Mucosa of gallbladder (tissue), 1 donor: ENCODE measurements at places on chromosomes 5 and 9. TPM values are rescaled to one million over a fixed set of nuclear protein-coding genes. Genes with fewer than 3 reads are reported as not detected.

Gene NAA35
- total RNA-seq: 19.1 TPM

Gene KDM3B
- 65.8 TPM for total RNA-seq

Gene SPARC
- total RNA-seq: 985 TPM

GRCh38 chr5:6762116-6762515 is 48.9 kb downstream of the TENT4A start:
- DNase-seq: no peak

DNA sequence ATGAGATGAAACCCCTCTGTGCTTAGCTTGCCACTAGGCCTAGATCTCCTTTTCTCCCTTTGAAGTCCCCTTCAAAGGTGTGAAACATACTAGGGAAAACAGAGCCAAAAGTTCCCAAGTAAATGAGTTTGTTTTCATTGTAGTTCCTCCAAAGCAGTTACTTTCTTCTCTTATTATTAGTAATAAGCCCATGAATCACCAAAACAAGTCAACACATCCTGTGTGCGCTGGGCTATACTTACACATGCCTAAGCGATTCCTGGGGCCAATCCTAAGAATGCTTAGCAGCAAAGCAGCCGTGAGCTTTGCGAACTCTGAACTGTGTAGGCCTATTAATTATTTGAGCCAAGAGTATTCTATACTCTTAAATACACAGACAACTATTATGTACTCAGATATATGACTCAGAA is 7.6 kb downstream of the ENC1 start:
- DNase-seq: no peak

GRCh38 chr5:102231693-102232619 is 64.1 kb downstream of the SLCO4C1 start:
- DNase-seq: no peak

GRCh38 chr5:11248966-11249365 is 487.9 kb upstream of the DAP start:
- no peak for DNase-seq

- no peak for DNase-seq
Observed at GRCh38 chr9:15722888-15723287, 170.0 kb downstream of the CCDC171 start.

DNA sequence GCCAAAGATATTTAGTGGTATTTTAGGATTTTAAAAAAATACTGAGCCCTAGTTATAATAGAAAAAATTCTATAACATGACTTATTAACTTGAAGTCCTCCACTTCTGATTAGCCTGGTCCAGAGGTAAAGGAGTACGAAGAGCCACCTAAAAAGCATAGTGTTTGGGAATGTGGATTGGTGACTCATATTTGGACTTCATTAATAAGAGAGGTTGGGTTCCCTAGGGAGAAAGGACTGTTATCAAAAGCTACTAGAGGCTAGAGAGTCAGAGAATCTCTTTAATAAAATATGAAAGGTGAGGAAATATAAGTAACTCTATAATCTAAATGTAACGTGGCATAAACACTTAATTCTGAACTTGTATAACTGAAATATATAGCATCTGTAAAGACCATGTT is 180.7 kb upstream of the TARS1 start:
- no peak for DNase-seq

DNA sequence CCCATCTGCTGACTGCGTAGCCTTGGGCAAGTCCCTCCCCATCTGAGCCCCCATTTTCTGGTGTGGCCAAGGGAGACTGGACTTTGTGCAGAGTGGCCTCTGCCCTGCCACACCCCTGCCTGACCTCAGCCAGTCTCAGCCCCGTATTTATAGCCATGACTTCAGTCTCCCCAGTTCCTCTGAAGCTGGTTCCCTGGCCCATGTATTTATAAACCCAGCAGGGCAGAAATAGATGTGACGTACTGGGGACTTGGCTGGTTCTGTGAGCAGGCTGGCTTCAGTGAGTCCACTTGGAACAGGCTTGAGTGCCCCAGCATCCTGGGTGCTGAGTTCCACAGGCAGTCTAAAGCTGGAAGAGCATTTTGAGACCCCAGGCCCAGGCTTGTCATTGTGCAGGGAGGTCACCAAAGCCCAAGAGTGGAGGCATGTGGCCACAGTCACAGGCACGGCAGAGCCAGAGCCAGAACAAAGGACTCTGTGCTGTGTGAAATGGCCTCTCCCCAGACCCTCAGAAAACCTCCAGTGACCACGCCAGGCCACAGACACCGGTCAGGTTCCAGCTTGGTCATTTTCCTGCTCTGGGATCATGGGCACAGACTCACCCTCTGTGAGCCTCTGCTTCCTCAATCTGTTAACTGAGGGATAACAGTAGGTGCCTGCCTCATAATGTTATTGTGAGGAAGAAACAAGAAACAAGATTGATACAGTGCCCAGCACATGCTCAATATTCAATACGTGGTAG is 30.4 kb upstream of the SYNPO start:
- peak; percentile 70 for DNase-seq

GRCh38 chr5:10283927-10284635 is 23.6 kb downstream of the CMBL start:
- peak; percentile 88 for DNase-seq

DNA sequence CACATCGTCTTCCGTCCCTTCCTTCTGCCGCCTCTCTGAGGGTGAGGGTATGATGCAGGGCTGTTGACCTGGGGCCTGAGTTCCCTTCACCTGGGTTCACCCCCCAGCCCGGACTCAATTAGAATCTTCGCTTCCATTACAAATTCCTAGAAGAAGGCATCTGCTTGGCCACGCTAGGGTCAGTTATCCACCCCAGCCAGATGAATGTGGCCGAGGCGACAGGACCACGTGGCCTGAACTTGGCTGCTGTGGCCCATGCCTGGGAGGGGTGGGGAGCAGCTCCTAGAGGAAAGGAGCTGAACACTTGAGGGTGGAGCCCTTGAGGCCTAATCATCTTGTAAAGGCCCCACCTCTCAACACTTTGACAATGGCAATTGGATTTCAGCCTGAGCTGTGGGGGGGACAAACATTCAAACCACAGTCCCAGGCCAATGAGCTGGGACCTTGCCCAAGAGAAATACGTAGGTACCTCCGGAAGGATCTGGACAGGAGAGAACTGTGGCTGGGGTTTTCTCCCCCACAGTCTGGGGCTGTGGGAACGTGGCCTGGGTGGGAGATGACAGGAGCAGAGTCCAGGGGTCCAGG is 90.6 kb upstream of the ADAMTS2 start:
- no peak for DNase-seq

DNA sequence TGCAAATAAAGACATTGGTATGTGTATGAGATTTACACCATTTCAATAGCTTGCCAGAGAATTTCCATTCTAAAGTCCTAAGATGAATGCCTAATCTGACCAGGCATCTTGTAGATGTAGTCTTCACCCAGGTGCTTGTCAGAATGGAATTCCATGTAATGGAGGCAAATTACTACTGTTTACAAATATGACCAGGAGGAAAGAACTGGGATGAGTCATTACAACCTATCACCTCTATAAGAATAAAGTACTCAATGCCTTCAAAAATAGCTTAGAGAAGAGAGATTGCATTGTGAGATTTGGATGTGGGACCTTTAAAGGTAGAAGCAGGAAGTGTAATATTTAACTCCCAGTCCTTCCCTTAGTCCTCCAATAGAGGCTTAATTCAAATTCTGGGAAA is 507.0 kb upstream of the PTGER4 start:
- no peak for DNase-seq

DNA sequence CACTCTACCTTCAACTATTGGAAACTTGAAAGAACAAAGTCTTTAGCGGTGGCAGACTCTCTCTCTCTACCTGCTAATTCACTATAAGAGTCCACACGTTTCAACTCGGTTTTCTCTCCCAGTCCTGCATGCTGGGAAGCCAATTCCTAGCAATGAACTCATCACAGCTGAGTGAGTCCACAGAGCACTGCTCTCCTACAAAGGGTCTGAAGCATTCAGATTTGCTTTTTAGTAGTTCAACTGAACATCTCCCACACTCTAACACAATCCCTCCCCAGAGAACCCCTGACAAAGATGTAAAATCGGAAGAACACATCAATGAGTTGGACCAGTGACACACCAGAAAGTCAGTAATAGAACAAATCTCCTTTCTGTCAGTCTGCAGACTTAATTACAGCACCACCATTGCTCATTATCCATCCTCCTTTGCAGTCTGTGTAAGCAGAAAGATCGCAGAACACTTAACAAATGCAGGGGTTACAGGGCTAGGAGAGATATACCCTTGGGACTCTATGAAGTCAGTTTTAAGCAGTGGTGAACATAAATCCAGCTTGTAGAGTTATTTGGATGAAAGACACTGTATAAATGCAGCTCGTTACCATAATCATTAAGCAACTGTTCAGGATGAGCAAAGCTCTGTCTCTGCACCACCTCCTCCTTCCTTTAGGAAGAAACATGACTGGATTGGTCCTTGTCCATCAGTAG is 353.4 kb upstream of the GRIA1 start:
- no peak for DNase-seq

DNA sequence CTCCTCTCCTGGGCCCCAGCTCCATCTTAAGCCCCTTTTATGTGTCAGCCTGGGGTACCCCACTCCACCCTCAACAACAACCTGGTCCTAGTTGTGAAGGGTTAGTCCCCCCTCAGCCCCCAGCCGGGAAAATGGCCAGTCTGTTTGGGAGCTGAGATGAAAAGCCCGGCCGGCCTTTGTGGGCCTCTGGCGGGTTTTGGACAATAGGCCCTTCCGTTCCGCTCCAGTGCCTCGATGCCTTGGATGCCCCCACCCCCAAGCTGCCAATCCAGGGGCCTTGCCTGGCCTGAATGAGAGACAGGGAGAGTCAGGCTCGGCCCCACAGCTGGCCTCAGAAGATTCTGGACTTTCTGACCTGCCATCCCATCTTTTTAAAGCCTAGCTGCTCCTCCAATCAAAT is 9.2 kb downstream of the CNTFR start:
- DNase-seq: no peak

DNA sequence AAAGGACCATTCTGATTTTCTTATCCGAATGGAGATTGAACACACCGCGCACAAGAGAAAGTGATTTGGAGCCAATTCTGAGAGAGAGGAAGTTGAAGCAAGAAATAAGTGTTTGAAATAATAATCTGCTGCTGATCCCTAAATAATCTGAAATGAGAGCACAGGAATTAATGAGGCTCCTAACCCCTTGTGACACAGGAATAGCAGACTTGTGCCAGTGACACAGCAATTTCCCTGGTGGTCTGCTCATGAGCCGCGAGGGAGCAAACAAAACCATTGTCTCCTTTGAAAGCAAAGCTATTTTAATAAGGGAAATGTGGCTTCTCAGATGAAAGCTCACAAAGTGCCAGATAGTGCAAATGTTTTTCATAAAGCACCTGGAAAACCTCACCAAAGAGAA is 936.1 kb upstream of the WWC1 start:
- DNase-seq: no peak

GRCh38 chr5:90807496-90807895 is 248.9 kb downstream of the ADGRV1 start:
- DNase-seq: no peak

DNA sequence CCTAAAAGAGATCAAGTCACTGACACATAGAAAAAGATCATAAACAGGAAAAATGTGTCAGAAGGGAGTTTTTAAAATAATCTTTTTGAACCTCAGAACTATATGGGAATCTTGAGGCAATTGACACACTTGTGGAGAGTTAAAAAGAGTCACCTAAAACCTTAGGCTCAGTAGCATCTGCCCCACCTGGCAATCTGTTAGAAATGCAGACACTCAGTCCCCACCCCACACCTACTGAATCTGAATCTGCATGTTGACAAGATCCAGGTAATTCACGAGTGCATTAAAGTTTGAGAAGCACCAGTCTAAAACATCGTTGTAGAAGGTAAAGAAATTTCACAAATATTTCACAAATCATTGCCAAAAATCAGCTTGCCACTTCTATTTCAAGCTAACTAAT is 388.3 kb downstream of the NR2F1-AS1 start:
- DNase-seq: no peak

GRCh38 chr5:33737697-33738096 is 154.1 kb downstream of the ADAMTS12 start:
- no peak for DNase-seq

- DNase-seq: no peak
Observed at GRCh38 chr5:45411971-45412612, 284.1 kb downstream of the HCN1 start.

GRCh38 chr5:103456476-103456875 is 106.1 kb downstream of the NUDT12 start:
- DNase-seq: no peak
